Mesendoderm (in vitro differentiated cells): ENCODE measurements at places on chromosomes 1 and 21.

GRCh38 chr21:24424776-24425175 lies 1182.5 kb downstream of the MRPL39 start:
- DNase-seq = no peak

DNA sequence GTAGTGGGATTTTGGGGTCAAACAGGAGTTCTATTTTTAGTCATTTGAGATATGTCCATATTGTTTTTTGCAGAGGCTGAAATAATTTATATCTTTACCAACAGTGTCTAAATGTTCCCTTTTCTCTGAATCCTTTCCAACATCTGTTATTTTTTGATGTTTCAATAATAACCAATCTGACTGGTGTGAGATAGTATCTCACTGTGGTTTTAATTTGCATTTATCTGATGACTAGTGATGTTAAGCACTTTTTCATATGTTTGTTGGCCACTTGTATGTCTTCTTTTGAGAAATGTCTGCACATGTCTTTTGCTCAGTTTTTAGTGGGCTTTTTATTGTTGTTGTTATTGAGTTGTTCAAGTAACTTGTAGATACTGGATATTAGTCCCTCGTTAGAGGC lies 1325.0 kb downstream of the BRINP3 start:
- no peak for DNase-seq

DNA sequence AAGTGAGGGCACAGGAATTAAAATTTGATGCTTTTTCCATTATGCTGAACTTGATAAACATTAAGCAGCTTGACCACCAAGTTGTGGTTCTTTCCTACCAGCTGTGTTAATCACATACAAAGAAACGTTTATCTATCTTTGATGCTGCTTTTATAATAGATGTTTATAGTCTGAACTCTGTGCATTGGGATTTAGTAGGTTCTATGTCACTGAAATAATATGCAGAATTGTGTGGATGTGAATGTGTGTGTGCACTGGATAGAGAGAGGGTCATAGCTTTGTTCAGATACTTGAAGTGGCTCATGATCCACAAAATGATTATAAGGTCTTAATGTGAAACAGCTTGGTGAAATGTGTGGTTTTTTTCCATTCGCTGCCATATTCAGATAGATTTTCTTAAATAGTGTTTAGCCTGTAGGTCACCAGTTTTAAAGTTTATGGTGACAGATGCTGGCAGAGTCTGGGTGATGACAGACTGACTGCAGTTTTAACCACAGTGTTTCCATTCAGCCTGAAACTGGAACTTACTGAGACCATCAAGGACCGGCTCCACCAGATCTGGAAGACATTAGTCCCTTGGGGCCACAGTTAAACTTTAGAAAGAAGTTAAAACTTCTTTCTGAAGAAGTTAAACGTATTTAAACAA lies 10.2 kb downstream of the DDI2 start:
- DNase-seq = no peak

DNA sequence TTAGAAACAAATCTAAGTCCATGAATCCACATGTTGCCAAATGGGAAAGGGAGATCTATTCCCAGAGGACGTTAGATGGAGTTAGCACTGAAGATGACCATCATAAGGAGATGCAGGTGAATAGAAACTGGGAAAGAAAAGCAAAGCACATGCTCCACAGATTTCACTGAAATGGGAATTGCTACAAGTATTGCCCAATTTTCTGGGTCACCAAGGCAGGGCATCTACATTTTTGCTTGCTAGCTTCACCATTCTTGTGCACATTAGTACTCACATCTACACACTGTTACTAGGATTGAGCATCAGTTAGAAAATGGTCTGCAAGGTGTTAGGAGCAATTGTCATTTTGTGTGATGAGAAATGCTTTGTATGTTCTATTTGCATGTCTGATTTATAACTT lies 99.1 kb downstream of the JAK1 start:
- no peak for DNase-seq

- no peak for DNase-seq
These were observed 85.4 kb downstream of the COLGALT2 start for GRCh38 chr1:183952101-183952500.

DNA sequence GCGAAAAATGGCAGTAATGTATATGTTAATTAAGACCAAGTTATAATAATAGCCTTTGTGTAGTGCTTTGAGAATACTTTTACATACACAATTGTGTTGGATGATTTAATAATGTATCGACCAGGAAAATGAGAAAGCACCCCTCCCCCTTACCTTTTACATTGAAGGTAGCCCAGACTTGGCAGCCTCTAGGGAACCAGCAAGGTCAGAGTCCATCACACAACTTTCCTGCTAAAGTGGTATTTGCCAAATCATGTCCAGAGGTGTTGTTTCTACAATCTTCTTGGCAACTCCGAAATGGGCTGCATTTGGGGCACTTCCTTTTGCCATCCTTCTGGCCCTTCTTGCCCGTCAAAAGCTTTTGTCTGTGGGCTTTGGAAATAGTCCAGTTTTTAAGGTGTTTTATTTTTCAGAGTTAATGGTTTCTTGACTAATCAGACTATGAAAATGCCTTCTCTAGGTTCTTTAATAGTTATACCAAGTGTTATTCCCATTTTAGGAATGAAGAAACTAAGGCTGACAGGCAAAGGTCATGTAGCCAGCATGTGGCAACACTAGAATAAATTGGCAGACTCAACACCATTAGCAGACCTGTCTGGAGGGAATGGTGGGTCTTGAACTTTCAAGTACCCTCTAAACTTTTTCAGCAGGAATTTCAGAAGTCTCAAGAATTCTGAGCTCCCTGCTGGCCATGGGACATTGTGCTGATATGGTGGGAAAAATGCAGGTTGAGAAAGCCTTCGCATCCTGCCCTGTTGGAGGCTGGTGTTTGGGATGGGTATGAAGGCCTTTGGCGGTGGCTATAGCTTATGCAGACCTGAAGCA lies 6.8 kb downstream of the ATP1A1 start:
- DNase-seq = peak; percentile 84

GRCh38 chr21:43958364-43959158 lies 53.5 kb upstream of the TRAPPC10 start:
- DNase-seq = no peak

DNA sequence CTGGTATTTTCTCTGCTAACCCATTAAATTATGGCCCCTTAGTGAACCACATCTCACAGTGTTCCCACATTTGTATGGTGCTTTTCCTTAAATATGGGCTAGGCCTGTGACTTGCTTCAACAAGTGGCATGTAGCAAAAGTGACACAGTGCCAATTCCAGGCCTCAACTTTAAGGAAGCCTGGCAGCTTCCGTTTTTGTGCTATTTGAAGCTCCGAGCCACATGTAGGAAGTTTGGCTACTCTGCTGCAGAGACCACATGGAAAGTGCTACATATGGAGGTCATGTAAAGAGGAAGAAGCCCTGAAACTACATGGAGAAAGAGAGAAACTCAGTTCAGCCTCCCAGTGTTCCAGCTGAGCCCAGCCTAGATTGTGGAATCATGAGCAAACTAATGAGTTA lies 28.5 kb upstream of the DR1 start:
- no peak for DNase-seq

DNA sequence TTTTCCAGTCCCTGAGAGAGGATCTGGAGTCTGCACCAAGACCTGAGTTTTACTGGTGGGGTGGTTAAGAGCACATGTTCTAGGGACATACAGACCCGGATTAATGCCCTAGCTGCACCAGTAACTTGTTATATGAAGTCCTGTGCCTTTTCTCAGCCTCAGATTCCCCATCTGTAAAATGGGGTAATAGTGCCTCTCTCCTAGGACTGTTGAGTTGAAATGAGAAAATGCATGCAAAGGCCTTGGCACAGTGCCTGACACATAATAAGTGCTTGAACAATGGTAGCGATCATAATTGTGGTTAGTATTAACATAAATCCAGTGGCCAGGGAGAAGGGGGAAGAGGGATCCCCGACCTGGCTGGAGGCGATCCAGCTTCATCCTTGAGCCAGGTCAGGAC lies 12.3 kb downstream of the AHDC1 start:
- DNase-seq = no peak

DNA sequence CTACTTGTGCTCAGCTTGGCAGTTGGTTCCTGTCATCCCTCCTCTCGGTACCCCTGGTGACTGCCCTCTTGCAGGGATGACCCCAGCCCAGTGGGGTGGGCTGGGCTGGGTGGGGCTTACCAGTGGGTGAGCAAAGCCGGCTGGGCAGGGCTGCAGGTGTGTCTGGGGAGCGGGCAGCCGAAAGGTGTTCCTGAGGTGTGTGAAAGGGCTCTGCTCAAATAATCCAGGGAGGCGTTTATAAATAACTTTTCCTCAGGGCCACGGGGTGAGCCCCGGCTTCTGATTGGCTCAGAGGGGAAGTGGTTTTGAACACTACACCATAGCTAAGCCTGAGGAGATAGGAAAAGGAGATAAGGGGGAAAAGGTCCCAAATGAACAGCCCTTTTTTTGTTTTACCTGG lies at the start of gene SLC26A9:
TSS of gene SLC26A9 (minus strand) at position 212 of the 400 bp plus-strand sequence. CDS start 7,636 bp downstream, outside the sequence.
- no peak for DNase-seq

- DNase-seq = no peak
These were observed 59.6 kb upstream of the C1orf87 start for GRCh38 chr1:60133000-60133673.

DNA sequence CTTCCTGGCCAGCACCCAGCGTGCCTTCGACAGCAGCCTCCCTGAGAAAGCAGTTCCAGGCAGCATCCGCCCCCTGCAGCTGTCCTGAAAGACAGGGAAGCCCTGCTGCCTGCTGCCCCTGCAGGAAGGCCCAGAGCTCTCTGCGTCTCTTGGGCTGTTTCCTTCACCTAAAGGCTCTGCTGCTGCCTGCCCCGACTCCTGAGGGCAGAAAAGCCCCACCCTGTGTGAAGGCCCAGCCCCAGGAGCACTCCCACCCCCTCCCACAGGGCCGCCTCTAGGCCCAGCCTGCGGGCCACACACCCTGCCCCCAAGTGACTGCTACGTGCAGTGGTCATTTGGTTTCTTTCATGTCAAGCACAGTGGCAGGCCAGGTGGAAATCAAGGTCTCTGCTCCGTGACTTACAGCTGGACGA lies 12.4 kb downstream of the RIPK4 start:
- peak; percentile 67 for DNase-seq

- no peak for DNase-seq
These were observed 120.4 kb upstream of the SLC25A33 start for GRCh38 chr1:9418851-9419250.

DNA sequence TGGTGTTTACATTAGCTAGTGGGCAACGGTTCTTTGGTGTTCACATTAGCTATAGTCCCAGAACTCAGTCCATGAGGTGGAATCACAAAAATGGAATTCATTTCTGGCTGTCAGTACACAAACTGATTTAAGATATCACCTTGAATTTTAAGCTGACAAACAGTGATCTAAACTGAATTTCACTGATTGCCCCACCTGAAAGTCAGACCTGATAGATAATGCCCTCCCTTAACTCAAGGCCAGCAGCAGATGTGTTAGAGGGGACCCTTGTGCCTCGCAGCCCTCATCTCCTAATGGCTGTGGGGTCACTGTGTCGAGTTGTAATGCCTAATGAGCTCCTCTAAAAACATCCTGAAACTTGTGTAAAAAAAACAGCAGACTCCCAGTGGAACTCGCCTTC lies 8.6 kb downstream of the ARF1 start:
- DNase-seq = no peak

DNA sequence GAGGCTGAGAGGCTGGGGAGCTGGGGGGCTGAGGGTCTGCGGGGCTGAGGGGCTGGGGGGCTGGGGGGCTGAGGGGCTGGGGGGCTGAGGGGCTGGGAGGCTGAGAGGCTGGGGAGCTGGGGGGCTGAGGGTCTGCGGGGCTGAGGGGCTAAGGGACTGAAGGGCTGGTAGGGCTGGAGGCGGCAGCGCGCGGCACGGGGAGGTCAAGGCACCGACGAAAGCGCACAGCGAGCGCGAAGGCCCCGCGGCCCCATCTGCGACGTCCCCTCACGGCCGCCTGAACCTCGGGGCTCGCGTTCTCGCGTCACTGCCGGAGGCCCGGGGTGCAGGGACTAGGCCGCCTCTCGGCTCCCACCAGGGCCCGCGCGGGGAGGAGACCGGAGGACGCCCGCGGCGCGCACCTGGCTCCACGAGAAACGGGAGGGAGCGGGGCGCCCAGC lies 356 bp downstream of the INTS11 start:
- no peak for DNase-seq

DNA sequence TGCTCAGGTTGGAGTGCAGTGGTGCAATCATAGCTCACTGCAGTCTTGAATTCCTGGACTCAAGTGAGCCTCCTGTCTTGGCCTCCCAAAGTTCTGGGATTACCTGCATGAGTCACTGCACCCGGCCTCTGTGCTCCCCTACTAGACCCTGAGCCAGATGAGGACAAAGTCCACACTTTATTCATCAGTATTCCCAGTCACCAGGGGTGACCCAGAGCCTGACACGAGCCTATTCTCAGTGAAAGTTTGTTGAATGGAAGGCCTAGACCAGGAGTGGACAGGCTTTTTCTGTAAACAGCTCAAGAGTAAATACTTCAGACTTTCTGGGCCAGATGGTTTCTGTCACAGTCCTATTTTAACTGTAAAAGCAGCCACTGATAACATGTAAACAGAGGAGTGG lies 68.2 kb downstream of the MAB21L3 start:
- no peak for DNase-seq

DNA sequence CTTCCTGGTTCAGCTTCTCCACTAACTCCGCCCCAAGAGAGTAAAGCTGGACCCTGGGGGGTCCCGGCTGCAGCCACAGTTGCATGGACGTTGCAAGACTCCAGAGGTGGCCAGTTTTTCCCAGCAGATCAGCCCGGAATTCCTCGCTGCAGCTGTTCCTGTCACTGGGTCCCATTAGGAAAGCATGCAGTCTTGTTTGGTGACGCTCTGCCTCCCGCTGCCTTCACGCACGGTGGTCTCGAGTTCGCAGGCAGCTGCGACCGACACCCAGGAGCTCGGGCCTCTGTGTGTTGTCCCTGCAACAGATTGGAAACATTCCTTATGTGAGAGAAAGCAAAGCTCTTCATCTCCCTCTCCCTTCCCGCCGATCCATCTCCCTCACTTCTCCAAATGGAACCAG lies 162.8 kb downstream of the PRDM16 start:
- DNase-seq = no peak

DNA sequence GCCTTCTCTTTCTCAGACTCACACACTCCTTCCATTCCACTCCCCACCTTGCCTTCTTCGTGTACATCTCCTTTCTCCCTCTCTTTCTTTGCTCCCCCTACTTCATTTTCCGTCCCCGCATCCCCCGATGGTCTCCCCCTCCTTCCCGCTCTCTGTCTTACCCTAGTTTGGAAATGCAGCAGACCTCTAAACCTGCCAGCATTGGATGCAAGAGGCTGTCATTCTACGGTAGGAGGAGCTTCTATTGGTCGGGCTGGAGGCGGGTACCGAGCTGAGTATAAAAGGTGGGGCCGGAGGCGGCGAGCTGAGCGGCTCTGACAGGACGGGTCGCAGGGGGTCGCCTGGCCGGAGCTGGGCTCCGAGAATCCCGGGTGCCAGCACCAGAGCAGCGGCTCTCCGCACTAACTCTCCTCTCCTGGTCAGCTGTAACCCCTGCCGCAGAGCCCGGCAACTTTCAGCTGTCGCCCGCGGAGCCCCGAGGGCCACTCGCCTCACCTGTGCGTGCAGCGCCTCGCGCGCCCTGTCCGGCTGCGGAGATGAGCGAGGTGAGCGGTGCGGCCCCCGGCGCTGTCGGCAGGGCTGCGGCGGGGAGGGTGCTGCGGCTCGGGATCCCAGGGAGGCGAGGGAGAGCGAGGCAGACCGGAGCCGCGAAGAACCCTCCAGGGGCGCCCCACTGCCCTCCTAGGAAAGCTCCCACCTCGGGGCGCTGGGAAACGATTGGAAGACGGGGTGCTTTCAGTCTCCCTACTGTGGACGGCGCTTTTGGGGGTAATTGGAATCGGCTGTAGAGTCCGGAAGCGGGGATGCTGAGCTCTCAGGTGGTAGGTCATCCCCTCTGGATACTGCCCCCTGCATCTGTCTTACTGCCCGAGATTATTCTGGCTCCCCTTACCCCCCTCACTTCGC lies at the start of gene PCP4L1:
TSS of gene PCP4L1 (plus strand) at position 307 of the 906 bp plus-strand sequence. CDS start at position 537, 230 bp downstream.
- peak; percentile 94 for DNase-seq
